ENCODE measurements at places on chromosomes 12 and 14.

GRCh38 chr14:95237958-95238340 is 80.6 kb upstream of the DICER1 start:
- no peak for DNase-seq

DNA sequence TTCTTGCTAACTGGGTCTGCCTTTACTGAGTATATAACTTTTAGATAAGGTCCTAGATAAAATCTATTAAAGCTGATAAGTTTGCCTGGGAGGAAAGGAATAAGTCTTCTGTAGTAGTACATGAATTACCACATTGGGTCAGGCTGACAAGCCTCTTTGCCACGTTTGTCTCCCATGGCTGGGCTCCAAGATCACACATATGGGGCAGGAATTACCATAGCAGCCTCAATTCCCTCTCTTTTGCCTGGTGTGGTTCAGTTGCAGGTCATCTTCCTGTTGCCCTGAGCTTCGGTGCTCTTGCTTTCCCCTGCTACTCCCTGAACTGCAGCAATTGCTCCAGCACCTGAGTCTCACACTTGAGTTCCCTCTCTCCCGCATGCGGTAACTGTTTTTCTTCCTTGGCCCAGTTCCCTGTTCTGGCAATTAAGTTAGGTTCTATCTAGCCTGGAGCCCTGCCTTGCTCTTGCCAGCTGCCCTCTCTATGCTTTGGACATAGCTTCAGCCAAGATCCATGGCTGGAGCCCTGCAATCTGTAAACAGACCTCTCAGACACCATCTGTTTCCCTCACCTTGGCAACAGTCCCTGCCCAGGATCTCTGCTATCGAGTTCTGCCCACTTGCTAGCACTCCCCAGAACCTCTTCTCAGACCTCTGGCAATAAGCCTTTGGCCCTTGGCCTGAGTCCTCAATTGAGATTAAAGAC is 5.8 kb upstream of the GLT8D2 start:
- no peak for DNase-seq

GRCh38 chr12:121424624-121424975 is 24.7 kb downstream of the RNF34 start:
- DNase-seq = no peak

GRCh38 chr12:128534906-128535305 is 267.9 kb downstream of the TMEM132C start:
- no peak for DNase-seq

- DNase-seq = no peak
Observed at GRCh38 chr14:61504901-61505300, 183.5 kb downstream of the PRKCH start.
